ENCODE measurements at places on chromosomes 4 and X.
A peak's percentile ranks its signal among the peaks of the same experiment; 100 is the strongest.

DNA sequence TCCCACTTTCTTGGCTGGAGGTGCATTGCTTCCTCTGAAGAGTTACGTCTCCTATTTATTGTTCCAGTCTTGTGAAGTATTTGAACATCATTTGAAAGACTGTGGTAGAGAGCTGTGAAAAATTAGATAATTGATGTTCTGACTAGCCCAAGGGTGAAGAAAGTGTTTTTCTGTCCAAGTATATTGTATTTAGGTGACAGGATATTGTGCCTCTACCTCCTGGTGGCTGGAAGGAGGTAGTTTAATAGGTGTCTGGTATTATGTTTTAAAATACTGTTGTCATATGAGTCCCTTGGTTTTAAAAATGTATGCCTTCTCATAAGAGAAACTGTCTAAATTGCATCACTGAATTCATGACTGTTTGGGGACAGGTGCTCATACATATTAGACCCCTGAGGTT is 226.0 kb downstream of the SPRY1 start:
- no peak for DNase-seq

GRCh38 chr4:7206911-7207567 is 14.7 kb downstream of the SORCS2 start:
- DNase-seq: no peak

DNA sequence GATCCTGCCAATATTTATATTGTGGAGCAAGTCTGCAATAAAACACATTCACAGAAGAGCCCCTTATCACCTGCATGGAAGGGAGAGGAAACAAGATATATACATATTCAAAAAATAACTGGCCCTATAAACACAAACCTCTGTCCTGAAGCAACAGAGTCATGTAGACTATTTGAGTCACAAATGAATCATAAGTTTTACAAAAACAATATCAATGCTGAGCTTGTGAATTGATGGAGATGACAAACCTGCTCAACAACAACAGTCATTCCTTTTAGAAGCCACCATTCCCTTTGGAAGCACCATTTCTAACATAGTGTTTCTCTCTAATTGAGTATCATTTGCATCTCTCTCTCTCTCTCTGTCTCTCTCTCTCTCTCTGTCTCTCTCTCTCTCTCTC is 313.9 kb downstream of the MID1IP1 start:
- no peak for DNase-seq

DNA sequence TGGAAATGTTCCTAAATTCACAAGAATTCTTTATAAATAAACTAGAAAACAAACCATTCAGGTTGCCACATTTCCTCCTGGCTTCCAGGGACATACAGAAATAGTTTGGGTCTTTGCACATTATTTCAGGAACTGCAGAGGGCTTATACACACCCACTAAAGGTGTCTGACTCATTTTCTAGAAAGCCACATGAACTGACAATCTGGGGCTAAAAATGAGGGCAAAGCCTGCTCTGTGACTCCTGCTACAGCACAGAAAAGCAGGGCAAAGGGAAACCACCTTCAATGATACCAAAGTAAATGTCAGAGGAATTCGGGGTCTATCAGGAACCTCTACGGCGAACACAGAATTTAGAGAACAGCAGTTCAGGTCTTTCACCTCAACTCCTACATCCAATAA is 112.2 kb upstream of the MAP3K15 start:
- DNase-seq: no peak

DNA sequence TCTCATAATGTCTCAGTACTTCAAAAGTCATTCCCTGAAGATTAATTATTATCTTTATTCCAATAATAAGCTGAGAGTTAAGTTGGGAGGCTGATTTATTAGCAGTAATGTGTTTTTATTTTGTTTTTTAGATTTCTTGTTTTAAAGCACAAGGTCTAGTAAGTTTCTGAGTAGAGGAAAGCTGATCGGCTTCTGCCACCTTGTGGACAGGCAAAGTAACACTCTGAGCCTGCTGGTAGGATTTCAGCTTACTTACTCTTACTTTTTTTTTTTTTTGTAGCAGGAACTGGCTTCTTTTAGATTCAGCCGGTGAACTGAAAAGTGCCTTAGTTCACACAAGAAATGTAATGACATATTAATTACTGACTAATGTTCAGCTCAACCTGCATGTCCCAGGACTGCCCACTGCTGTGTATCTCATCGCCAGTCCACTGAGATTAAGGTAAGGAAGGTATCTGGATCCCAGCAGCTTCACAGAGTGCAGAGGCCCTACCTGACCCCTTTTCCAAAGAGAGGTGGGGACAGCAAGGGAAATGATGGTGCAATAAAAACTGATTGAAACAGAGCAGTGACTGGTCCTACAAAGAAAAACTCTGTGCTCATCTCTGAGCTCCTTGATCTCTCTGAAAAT is 126.5 kb downstream of the ADGRA3 start:
- DNase-seq: peak; percentile 3

GRCh38 chr4:3213106-3213425 is 35.9 kb upstream of the MSANTD1 start:
- DNase-seq: no peak

- DNase-seq: no peak
Observed at GRCh38 chr4:110676241-110676640, 53.4 kb upstream of the PITX2 start.

- no peak for DNase-seq
Observed at GRCh38 chr4:156953951-156954350, 17.6 kb downstream of the PDGFC start.

DNA sequence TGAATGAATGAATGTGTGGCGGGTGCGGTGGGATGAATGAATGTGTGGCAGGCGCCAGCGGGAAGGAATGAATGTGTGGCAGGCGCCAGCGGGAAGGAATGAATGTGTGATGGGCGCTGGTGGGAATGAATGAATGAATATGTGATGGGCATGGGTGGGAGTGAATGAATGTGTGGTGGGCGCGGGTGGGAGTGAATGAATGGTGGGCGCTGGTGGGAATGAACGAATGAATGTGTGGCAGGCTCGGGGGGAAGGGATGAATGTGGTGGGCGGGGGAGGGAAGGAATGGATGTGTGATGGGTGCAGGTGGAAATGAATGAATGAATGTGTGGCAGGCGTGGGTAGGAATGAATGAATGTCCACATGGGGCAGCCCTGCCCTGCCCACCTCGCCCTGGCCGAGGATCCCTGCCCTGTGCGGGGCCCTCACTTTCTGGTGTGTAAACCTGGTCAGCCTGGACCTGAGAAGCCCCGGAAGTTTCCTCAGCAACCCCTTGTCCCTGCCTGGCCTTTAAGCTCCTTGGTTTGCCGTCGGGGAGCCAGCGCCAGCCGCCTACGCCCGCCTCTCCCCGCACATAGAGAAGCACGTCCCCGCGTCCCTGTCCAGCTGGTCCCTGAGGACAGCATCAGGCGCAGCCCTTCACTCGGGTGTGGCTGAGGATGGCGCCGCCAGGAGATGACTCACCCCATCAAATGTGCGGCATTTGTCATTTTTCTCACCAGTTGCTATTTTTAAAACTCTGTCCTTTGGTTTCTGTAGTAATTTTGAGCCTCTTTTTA is 112.8 kb upstream of the LRPAP1 start:
- no peak for DNase-seq

- no peak for DNase-seq
Observed at GRCh38 chrX:125681507-125681906, 361.8 kb downstream of the TEX13C start.

GRCh38 chr4:104457308-104457981 is 37.2 kb downstream of the CXXC4 start:
- DNase-seq: no peak

GRCh38 chrX:68832516-68833447 is 4.0 kb downstream of the EFNB1 start:
- no peak for DNase-seq

- DNase-seq: no peak
Observed at GRCh38 chr4:158666892-158667291, 4.8 kb downstream of the C4orf46 start.

GRCh38 chr4:17376205-17376604 is 135.7 kb downstream of the QDPR start:
- DNase-seq: no peak

DNA sequence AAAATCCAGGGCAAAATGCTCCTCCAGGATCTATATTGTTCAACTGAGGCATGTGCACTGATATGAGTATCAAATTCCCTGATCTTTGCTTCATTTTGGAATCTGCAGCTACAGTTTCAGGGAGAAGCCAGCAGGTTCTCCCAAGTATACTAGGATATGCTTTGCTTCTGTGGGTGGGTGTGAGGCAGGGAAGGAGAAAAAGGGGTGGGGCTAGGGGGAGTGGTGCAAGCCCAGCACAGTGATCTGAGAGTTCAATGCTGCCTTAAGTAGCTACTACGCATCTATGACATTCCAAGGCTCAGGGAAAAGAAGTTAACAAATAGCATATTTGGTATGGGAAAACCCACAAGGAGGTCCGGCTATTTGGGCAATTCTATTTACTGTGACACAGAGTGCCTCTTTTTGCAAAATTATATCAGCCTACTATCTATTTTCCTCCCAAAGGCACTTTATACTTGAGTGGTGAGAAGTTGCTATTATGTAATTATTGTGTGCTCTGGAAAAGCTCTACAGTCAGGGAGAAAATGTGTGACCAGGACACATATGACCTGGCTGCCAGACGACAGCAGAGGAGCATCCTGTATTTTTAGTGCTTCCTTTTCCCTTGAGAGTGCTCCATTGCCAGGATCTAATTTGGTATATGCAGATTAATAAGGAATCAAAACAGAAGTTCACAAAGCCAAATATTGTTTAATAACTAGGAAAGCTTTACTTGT is 162.0 kb downstream of the RNF150 start:
- DNase-seq: no peak

DNA sequence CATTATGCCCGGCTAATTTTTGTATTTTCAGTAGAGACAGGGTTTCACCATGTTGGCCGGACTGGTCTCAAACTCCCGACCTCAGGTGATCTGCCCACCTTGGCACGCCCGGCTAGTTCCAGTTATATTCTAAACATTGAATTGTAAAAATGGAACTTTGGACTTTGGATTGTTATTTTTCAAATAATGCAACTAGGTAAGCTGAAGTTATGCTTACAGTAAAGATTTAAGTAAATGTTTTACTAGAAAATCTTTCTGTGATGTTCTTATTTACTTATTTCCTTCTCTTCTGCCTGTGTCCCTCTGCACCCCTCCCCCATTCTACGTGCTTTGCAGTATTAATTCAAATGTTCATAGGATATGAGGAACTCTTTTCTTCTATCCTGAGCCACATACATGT is 26.1 kb downstream of the GK start:
- no peak for DNase-seq

GRCh38 chr4:71709961-71710360 is 73.9 kb downstream of the GC start:
- no peak for DNase-seq
